AG09309 (cell line): ENCODE measurements at places on chromosomes 12 and 14.

- peak; percentile 16 for DNase-seq
These were observed 31.9 kb upstream of the RASSF8 start for GRCh38 chr12:25926536-25926935.

DNA sequence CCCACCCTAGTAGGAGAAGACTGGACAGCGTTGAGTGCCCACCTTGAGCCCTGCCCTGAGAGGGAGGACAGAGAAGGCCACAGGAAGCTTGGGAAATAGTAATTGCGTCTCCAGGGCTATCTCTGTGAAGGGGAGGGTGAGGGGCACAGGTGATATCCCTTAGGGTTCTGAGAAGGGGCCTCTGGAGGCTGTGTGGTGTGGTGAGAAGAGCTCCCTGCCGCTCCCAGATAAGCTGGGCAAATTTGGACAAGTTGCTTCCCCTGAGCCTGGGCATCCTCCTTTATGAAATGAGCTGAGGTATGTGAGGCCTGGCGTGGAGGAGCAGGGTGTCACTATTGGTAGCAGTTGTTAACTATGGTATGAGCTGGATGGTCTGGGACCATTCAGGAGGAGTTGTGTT, 23.5 kb upstream of the LRP1-AS start:
- no peak for DNase-seq

DNA sequence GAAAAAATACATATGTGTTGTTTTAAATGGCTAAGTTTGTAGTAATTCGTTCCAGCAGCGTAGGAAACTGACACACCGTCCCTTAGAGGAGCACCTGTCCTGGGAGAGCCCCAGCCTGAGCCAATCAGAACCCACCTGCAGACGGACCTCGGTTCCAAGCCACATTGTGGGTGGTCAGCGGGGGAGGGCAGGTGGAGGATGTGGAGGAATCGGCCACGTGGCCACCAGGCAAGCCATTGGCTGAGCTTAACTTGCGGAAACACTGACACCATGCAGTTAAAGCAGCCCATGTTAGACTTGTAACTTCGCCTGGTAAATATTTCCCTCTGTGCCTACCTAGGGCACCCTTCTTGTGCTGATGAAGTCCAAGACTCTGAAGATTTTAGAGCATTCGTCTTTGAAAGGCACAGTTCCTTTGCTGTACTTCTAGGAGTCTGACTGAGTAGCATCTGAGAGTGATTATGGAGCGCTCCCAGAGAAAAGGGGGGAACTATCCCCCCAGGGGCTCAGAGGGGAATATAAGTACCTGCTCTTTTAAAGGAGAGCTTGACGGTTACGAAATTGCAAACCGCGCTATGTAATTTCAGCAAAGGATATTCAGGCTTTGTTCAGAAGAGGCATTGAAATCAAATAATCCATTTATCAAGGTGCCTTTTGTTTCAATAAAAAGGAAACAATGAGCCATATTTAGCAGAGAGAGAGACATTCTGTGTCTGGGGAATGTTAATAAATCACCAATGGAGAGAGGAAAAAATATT, 135.7 kb downstream of the TMEM132C start:
- no peak for DNase-seq

DNA sequence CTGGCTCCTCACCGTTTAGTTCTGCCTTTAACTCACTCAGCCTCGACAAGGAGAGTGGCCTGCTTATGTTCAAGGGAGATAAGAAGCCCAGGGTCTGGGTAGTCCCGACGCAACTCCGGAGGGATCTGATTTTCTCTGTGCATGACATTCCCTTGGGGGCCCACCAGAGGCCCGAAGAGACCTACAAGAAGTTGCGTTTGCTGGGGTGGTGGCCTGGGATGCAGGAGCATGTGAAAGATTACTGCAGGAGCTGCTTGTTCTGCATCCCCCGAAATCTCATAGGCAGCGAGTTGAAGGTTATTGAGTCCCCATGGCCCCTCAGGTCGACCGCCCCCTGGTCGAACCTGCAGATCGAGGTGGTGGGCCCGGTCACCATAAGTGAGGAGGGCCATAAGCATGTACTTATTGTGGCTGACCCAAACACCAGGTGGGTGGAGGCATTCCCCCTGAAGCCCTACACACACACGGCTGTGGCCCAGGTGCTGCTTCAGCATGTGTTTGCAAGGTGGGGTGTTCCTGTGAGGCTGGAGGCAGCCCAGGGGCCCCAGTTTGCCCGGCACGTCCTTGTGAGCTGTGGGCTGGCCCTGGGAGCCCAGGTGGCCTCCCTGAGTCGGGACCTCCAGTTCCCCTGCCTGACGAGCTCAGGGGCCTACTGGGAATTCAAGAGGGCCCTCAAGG, 13.1 kb downstream of the CBLN3 start:
- DNase-seq: no peak

DNA sequence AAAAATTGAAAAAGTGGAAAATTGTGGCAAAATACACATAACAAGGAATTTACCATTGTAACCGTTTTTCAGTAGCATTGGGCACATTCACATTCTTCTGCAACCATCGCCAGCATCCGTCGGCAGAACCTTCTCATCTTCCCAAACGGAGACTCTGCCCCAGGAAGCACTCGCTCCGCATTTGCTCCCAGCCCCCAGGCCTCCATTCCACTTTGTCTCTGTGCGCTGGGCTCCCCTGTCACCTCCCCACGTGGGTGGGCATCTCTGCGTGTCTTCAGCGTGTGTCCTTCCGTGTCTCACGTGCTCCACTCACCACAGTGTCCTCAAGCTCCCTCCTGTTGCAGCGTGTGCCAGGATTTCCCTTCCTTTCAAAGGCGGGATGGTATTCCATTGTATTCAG, 9.9 kb downstream of the GPR132 start:
- DNase-seq: no peak

DNA sequence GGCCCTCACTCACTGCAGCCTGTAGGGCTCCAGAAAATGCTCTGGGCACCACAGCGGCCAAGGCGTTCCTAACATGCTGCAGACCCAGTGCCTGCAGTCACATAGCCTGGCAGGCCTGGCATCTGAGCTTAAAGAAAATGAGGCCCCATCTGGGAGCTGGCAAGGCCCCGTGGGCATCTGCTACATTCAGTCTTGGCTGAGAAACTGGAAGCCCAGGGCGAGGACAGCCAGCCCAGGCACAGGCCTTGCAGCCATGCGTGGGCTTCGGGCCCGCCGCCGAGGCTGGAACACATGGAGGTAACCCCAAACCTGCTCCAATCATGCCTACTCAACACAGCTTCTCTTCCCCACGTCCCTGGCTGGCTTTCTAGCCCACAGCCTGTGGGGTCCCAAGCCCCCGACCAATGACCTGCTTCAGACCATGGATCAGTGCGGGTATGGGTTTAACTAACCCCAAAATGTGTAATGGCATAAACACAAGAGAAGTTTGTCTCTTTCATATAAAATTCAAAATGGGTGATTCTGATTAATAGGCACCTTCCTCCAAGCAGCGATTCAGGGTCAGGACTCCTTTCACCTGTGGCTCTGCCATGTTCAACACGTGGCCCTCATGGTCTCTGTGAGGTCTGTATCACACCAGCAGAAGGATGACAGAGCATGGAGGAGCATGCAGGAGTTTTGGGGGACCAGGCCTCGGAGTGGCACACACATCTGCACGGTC, 6.4 kb downstream of the NGB start:
- DNase-seq: no peak

- DNase-seq: no peak
These were observed 15.5 kb upstream of the TMX1 start for GRCh38 chr14:51224551-51224950.

GRCh38 chr12:77837876-77838291, 7.2 kb downstream of the NAV3 start:
- DNase-seq: no peak

- DNase-seq: no peak
These were observed 8.7 kb downstream of the SLC11A2 start for GRCh38 chr12:51017452-51017851.

DNA sequence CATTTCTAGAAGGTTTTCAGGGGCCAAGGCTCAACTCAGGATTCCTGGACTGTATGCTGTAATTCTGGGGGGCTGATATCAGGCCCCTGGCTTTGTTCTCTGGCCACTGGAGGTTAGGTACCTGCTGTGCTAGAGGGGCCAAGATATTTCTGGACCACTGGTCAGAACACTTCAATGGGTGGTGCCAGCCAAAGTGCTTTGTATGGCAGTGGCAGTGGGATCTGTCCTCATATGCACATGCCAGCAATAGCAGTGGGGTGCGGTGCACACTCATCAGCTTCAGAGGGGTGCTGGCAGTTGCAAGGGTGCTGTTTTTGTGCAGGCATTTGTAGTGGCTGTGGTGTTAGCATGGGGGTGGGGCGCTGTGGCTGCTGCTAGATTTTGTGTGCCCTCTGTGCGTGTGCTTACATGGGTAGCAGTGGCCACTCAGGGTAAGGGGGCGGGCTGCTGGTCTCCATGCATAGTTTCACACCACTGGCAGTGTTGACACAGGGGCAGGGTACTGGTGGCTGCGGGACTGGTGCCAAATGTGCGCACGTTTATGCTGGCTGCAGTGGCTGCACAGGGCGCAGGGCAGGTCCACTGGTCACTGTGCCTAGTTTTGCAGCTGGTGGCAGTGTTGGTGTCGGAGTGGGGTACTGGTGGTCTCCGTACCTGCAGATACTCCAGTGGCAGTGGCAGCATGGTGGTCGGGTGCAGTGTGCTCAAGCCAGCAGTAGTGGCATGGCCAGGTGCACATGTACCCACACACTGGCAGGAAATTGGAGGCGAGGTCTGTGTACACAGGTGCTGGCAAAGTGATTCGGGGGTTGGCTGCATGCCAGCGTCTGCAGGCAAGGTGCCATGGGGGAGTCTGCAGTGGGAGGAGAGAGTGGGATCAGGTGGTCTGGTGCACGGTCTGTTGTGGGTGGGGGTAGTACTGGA, 12.6 kb downstream of the NOPCHAP1 start:
- DNase-seq: no peak

GRCh38 chr12:47095446-47096236, 15.9 kb upstream of the AMIGO2 start:
- no peak for DNase-seq

DNA sequence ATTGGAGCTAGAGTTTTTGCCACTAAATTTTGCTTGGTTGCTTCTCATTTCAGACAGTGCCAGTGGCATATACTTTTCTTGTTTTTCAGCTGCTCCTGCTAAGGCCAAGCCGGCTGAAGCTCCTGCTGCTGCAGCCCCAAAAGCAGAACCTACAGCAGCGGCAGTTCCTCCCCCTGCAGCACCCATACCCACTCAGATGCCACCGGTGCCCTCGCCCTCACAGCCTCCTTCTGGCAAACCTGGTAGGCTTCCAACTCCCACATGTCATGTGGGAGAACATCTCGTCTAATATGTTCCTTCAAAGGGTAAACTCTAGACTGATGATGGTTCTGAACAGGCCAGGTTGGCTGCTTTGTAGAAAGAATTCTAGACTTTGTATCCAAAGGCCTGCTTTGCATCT, 11.0 kb downstream of the DLST start:
- no peak for DNase-seq

DNA sequence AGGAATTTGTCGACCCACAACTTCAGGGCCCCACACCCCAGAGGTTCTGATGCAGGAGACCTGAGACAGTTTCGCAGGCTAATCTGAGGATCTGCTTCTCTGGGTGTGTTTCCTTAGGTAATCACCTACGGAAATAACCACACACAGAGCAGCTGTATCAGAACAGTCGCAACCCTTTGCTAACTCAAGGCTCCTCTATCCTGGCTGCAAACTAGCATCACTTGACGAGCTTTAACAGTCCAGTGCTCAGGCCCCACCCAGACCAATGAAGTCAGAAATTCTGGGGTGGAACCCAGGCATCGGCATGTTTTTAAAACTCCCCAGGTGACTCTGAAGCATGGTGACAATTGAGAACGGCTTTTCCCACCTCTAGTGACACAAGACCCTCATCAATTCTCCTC, 20.7 kb downstream of the SLC7A7 start:
- no peak for DNase-seq

DNA sequence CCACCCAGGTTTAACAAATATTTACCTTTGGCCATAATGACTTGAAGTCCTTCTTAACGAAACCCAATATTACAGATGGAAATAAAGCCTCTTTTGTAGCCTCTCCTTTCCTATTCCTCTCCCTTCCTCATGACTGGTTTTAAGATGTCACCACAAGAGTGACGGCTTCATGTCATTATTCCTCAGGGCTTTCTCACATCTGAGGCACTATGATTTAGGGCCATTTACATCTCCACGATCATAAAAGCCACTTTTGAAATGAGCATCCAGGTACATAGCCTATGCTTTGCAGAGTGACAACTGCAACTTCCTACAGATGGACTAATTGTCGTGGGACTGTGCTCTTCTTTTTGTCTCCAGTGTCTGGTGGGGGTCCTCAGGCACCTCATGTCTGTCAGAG, 32.3 kb upstream of the DACT1 start:
- DNase-seq: no peak

DNA sequence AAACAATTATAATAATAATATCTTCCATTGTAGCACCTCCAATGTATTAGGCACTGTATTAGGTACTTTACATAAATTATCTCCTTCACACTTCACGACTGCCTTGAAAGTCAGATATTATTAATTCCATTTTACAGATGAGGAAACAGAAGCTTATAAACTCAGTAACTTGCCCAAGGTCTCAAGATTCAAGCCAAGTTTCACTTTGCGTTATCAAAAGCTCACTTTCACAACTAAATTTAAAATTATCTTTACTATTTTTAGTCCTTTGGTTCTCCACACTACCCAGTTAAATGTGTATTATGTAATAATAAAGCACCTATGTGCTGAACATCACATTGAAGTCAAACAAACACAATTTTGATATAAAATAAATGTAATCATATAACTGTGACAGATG, 55.8 kb downstream of the NUMB start:
- no peak for DNase-seq

DNA sequence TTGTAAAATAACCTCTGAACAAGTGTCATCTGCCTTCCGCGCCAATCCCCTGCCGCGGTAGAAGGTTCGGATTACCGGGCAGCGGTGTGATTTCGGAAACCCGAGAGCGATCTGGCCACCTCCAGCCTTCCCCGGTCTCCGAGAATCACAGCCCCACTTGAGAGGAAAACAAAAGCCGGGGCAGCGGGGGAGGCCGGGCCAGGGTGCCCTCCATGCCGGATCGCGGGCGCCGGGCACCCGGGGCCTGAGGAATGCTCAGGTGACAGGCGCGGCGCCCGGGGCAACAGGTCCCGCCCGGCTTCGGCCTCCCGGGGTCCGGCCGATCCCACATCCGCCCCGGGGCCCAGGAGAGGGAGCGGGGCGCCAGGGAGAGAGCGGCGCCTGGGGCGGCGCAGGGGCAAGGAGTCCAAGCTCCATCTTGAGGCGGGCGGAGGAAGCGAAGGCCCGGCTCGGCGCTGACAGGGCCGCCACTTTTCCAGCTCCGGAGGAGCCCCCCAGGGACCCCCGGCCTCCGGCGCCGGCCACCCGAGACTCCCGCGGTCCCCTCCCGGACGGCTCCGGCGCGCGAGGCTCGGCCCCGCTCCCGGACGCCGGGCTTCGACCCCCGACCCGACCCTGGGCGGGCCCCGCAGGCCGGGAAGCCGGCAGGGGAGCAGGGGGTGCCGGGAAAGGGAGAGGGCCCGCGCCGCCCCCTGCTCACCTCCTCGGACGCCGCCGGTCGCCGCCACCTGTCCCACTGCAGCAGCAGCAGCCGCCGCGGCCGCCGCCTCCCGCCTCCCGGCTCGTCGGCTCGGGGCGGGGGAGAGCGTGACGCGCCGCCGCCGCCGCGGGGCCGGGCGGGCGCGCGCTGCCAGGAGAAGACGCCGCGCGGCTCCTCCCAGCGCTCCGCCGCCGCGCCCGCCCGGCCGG, at the start of gene CLIP1:
Gene CLIP1, minus strand, starts transcription at position 849 of the 909 bp plus-strand sequence. CDS start 42,217 bp downstream, outside the sequence.
- DNase-seq: no peak
